CD4-positive, alpha-beta T cell treated with Interleukin-17A for 1 hour (primary cell): ENCODE measurements at places on chromosomes 3 and 15.

DNA sequence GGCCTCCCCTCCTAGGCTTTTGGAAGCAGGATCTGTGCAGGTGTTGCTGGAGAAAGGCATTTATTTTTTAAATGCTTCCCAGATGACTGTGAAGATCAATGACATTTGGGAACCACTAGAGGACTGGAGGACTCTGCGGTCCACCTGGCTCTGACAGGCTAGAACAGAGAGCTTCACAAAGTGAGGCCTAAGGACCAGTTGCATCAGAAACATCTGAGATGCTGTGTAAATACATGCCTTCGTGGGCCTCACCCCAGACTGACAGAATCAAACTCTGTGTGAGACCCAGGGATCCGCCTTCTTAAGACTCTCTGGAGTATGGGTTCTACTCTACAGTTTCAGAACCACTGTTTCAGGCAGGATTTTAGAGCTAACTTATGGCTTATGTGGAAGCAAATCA lies 105.0 kb upstream of the ICE2 start:
- DNase-seq = peak; percentile 40

GRCh38 chr3:12479919-12480427 lies 4.3 kb upstream of the TSEN2 start:
- DNase-seq = peak; percentile 72

GRCh38 chr15:66310786-66311185 lies 17.4 kb downstream of the DIS3L start:
- DNase-seq = no peak

GRCh38 chr15:66957431-66957720 lies 108.0 kb upstream of the SMAD3 start:
- DNase-seq = no peak

GRCh38 chr15:101088788-101089578 lies 162.9 kb downstream of the CHSY1 start:
- DNase-seq = peak; percentile 74

- no peak for DNase-seq
These were observed 394.7 kb upstream of the CBLB start for GRCh38 chr3:106263546-106263945.

DNA sequence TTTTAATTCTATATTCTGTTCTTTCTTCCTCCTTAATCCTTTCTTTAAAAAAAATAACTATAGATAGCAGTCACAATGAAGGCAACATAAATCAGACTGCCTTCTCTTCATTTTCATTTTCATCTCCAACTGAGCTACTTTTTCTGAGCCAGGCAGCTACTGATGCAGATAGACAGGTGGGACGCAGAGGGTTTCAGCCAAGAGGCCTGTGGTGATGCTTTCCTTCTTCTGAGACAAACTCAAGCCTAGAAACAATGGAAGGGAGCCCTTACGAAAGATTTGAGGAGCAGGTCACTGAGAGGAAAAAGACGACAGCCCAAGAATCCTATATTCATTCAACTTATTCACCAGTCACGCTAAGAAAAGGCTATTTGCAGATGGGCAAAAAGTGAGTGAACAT lies 220.0 kb upstream of the MLF1 start:
- DNase-seq = no peak

GRCh38 chr3:118809696-118810498 lies 224.7 kb downstream of the IGSF11 start:
- DNase-seq = no peak

DNA sequence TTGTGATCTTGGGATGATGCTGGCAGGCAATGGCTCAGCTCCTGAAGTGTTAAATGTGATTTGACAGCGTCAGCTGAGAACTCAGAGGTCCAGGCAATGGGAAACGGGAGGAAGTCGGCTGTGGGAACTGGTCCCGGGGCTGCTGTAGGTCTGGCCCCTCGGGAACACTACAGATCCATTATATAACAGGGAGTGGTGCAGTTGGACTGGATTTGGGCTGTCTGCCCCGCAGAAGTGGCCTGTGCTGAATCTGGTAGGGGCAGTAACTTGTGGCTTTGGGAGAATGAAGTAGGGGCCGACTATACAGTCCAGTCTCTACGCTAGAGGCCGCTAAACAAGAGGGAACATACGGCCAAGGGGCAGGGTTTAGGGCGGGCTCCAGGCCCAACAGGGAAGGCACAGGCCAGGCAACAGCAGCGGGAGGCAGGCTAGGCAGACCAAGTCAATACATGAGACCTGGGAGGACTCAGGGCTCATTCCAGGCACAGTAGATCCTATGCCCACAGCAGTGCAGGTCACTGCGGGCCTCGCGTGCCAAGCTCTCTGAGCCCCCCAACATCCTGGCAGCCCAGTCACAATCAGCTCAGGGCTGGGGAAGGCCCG lies 20.3 kb upstream of the IL16 start:
- DNase-seq = no peak

- DNase-seq = no peak
These were observed 15.9 kb upstream of the GPR156 start for GRCh38 chr3:120300971-120301370.

DNA sequence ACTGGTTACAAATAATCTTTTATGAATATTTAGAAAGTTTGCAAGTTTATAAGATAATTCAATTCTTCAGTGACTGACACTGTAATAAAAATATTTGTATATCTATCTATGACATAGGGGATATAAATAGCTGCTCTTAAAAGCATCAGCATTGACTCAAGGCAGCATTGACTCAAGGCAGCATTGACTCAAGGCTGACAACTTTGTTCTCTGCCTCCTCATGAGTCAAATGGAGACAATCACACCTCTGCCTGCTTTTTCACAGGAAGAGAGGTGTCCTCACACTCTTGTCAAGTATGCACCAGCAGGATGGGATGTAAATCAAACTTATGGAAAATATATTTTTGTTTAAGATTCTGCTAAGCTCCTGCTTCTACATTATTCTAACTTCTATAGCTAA lies 1173.1 kb downstream of the NSUN3 start:
- DNase-seq = no peak

- no peak for DNase-seq
These were observed 31.7 kb upstream of the MFSD1 start for GRCh38 chr3:158769952-158770740.

GRCh38 chr3:120394347-120394746 lies 45.2 kb upstream of the LRRC58 start:
- no peak for DNase-seq

DNA sequence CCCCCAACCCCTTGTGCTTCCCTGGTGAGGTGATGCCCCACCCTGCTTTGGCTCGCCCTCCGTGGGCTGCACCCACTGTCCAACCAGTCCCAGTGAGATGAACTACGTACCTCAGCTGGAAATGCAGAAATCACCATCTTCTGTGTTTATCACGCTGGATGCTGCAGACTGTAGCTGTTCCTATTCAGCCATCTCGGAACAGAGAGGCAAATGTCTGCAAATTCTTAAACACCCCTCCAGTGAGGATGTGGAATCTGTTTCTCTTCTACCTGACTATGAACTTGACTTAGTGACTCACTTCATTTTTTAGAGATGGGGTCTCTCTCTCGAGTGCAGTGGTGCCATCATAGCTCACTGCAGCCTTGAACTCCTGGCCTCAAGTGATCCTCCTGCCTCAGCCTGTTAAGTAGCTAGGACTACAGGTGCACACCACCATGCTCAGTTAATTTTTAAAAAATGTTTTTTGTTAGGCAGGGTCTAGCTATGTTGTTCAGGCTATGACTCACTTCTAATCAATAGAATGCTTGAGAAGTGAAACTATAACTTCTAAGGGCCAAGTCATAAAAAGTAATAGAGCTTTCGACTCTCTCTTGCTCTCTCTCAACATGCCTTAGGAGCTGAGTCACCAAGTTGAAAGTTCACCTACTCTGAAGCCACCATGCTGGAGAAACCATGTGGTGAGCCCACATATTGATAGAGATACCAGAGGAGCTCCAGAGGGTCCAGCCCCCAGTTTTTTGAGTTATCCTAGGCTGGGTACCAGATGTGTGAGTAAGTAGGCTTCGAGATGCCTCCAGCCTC lies 11.5 kb upstream of the PARP14 start:
- DNase-seq = no peak

- DNase-seq = no peak
These were observed 237.5 kb downstream of the P3H2 start for GRCh38 chr3:189883113-189883753.

DNA sequence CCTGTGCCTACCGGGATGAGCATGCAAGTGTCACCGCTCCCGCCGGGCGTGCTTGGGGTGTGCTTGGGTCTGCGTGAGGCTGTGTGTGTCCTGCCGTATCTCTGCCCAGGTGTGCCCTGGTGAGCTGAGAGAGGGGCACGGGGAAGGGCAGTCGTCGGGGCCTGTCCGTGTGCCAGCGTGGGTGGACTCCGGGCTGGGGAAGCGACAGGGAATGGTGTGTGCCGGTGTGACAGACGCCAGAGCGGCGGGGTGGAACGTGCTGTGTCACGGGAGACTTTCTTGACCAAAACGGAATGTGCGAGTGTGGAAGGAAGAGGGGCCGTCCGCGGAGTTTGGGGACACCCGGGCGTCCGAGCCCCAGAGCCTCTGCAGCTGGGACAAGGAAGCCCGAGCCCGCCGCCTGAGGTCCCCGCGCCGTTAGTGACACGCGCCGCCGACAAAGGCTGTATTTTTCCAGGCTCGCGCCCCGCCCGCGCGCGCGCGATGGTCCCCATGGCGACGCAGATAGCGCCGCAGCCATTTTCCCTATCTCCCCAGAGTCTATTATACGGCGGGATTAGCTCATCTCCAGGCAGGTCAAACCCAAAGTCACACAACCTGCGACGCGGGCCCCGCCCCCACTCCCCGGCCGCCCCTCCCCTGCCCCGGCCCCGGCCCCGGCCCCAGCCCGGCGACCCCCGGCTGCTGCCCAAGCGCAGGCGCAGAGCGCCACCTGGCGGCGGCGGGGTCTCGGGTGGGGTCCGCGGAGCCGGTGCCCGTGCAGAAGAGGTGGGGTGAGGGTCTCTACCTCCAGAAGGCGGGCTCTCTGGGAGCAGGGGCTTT lies 4.5 kb upstream of the GATA2 start:
- peak; percentile 60 for DNase-seq

- no peak for DNase-seq
These were observed 60.4 kb downstream of the MESD start for GRCh38 chr15:80929225-80929624.

GRCh38 chr3:152737021-152737908 lies 97.7 kb upstream of the P2RY1 start:
- DNase-seq = no peak

DNA sequence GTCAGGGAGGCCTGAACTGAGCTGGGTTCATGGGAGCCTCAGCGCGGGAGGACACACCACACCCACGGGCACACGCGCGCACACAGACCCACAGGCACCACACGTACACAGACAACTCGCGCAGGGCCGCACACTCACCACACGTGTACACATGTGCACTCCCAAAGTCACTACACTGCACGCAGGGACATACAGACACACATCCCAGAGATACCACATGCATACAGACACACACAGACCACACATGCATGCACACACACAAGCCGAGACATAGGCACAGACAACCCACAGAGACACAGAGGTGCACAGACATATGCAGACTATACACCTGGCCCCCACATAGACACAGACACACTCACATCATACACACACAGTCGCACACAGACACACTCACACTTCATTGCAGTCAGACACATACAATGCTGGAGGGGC lies 1.1 kb upstream of the MGLL start:
- DNase-seq = no peak

DNA sequence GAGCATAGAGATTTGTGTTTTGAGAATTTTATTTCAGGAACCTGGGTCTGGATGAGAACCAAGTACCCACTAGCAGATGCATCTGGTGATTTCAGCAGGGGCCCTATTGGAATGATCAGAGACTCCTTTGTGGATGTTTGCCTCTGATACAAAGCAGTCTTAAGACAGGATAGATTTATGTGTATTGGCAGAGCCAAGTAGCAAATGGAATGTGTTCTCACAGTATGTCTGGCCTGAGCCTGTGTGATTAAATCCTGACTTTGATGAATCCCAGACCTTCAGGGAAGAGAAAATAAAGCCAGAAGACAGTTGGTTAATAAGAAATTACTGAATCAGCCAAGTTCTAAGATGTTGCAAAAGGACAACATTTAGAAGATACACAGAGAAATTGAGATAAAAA lies 755.5 kb upstream of the SEMA6D start:
- DNase-seq = no peak

DNA sequence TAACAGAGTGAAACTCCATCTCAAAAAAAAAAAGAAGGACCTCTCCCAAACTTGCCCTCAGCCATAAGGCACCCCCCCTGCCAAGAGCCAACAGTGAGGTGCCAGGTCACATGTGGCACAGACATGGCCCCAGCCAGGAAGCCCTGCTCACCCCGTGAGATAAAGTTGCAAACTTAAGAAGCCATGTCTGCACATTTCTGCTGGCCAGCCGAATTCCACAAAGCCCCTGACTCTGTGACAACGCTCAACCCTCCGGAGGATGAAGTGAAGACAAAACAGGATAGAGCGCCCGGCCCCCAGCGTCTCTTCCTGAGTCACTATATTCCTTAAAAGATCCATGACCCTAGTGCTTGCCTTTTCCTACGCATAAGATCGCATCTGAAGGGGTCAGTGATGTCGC lies 188.1 kb downstream of the XXYLT1 start:
- DNase-seq = no peak

- DNase-seq = no peak
These were observed 10.3 kb upstream of the PPARG start for GRCh38 chr3:12278566-12278965.

DNA sequence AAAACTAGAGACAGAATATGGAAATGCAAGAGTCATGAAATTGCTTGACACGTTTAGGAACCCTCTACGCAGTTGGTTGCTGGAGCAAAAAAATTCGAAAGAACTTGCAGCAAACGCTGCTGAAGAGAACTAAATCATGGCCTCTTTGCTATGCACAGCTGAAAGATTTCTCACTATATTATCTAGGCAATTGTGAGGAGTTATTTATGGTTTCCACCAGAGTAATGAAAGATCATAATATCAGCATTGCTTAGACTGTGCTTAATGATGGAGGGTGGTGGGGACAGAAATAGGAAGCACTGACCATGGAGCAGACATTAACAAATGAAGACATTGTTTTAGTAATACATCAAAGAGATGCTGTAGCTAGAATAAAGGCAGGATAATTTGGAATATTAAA lies 593.4 kb upstream of the ZNF717 start:
- no peak for DNase-seq

DNA sequence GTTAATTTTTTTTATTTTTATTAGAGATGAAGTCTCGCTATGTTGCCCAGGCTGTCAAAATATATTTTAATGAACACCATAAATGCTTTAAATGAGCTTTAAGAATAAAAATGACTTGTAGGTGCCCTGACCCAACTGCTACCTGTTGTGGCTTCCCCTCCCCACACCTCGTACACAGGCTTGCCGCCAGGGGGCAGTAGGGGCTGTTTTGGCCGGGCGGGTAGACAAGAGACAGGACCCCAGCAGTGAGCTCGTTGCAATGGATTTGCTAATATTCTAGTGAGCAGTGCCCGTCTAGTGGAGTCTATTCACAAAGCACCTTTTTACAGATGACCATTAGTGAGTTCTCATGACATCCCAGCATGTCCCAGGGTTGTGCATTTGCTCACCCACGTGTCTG lies 418.1 kb downstream of the OCA2 start:
- no peak for DNase-seq

DNA sequence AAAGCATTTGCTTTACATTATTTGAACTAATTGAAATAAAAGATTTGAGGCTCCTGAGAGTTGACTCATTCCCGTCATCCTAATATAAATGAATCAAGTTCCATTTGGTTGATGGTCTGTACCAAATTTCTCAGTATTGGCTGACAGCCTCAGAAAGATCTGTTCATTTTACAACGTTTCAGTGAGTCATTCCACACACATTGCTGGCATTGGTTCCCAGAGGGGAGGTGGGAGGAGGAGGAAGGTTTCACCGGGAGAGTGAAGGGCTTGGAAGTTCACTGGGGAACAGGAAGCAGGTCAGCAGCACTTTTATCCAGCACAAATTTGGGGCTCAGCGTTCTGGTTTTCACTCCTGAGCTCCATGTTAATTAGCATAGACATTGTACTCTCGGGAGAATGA lies 176.7 kb upstream of the CADPS start:
- DNase-seq = no peak
